ENCODE measurements at places on chromosomes 7 and 10. TPM values are rescaled to one million over a fixed set of nuclear protein-coding genes. Genes with fewer than 3 reads are reported as not detected.

Gene ADAM12
- 16.4 TPM for total RNA-seq

Gene KAZALD1
- total RNA-seq = 4.5 TPM

Gene NKX6-2
- not detected for total RNA-seq

Gene TNRC18
- total RNA-seq = 72.4 TPM

Gene CDC14C
- total RNA-seq = not detected

Gene THNSL1
- total RNA-seq = 1.6 TPM

Gene ATOH7
- 0.64 TPM for total RNA-seq

Gene PRR15
- total RNA-seq = 0.64 TPM

Gene TLL2
- under 0.01 TPM for total RNA-seq

Gene SLC13A1
- not detected for total RNA-seq

Gene BEND7
- total RNA-seq = 17.7 TPM

Gene KMT2E
- 168 TPM for total RNA-seq

Gene ANKMY2
- 24.4 TPM for total RNA-seq

Gene SPDYE2B
- not detected for total RNA-seq

Gene GLRX3
- total RNA-seq = 43.5 TPM

Gene STRIP2
- total RNA-seq = 1.9 TPM

Gene ADIRF
- total RNA-seq = 1,074 TPM

Gene ERVW-1
- total RNA-seq = not detected

Gene GPR26
- total RNA-seq = not detected

Gene ACHE
- total RNA-seq = 4.3 TPM

Gene CLEC2L
- total RNA-seq = not detected

Gene FXYD4
- total RNA-seq = not detected

Gene ABCB8
- 17.6 TPM for total RNA-seq

Gene ZNF425
- total RNA-seq = 2.1 TPM

Gene IKZF1
- 21.4 TPM for total RNA-seq

Gene MCM10
- 2.0 TPM for total RNA-seq

Gene AMPH
- 15.1 TPM for total RNA-seq

Gene DIP2C
- total RNA-seq = 17.1 TPM

Gene FAM171A1
- total RNA-seq = 7.6 TPM

Measured in breast epithelium (tissue), 4 donors.